ENCODE measurements at places on chromosomes 11 and 22.

- no peak for DNase-seq
These were observed 1110.9 kb upstream of the CNTN5 start for GRCh38 chr11:97909614-97910399.

DNA sequence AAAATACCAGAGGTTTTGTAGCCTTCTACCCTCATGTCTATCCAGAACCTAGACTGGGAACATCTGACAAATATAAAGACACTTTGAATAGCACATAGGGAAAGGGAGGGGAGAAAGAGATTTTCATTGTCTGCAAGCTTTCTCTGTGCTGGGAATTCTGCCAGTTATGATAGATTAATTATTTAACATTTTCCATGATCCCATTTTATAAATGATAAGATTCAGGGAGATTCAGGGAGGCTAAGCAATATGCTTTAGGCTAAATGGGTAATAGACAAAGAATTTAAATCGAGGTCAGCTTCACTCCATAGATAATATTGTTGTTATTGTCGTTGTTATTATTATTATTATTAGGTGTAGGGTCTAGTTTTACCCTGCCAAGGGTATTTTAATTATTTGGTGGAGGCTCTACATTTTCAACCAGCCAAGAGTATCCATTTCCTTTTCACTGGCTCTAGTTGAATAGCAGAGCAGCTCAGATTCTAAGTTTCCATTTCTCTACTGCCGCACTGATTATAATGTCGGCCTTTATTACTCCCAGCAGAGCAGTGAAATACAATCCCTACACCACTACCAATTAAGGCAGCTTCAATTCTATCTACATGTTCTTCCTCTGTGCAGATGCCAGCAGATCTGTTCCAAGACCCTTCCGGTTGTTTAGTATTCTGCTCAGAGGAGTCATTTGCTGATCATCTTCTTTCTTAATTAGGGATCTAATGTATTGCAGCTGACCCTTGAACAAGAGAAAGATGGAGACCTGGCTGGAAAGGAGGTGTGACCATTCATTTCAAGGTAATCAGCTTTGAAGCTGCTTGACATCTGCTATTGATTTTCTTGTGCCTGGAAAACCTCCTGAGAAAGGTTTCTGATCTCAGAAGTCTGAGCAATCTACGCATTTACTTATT is 23.8 kb upstream of the SYN3 start:
- DNase-seq, result no peak

DNA sequence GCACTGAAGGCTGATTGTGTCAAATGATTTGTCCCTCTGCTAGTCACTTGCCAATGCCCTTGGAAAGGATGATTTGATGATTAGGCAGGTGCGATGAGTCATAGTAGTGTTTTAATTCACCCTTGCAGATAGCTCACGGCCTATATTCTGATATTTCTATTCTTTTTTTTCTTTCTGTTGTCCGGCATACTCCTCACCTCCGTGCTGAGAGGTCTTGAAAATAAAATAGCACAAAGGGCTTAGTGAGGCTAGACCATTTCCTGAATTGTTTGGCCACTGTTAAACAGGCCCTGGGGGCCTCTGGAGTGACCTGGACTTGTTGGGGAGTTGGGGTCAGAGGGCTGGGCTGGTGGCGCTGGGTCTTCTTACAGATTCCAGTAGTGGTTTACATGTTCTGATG is 99.8 kb downstream of the ZBTB16 start:
- DNase-seq, result no peak

DNA sequence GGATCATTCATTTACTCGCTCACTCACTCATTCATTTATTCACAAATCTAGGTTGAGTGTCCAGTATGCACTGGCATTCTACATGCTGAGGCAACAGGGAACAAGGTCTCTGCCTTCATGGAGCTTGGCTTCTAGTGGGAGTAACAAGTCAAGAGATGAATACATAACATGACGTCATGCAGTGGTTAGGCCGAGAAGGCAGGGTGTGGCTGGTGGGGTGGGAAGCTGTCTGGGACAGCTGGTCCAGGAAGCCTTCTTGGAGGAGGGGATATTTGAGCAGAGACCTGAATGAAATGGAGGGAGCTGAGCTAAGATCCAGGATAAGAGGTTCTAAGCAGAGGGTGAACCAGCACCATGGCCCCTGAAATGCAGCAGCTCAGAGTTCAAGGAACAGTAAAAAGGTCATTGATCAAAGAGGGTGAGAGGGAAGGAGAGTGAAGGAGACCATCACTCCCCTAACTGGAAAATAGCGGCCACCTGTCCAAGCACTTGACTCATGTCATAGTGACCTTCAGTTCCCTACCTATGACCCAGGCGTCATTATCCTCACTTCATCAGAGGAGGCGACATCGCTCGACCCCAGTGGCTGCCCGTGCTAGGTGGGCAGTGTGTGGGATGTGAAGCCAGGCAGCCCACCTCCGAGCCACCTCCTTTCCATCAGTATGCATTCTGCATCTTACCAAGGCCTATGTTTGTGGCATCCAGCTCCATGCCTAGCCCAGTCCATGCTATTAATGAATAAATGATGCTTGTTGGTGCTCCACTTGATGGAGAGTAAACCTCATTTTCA is 105.0 kb downstream of the TSPAN18 start:
- DNase-seq, result no peak

GRCh38 chr22:40610329-40610850 is 26.1 kb downstream of the MRTFA start:
- DNase-seq, result no peak

DNA sequence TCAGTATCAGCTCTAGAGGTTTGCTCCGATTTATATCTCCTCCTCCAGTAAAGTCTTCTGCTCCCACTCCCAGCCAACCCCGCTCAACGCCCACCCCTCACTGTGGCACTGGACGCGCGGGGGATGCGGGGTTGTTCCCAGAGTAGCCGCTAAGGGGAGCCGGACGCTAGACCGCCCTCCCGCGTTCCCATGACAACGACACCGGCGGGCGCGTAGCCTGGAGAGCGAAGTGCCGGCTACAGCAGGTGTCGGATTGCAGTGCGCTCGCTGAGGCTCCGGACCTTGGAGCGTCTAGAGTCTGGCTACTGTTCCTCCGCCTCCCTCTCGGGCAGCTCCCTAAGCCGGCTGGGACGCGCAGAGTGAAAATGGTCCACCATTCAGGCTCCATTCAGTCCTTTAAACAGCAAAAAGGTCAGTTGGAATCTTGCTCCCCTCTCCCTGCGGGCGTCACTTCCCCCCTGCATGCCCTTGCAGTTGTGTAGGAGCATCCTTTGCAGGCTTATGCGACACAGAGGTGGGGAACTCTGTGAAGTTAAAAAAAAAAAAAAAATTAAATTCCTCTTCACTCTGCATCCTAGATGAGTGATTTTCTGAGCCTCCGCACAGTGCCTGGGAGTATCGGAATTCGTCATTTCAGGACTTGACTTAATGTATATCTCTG is at the start of gene ANO3:
ANO3 (plus strand) TSS at position 220 of the 661 bp plus-strand sequence; CDS start at position 366, 146 bp downstream.
- DNase-seq, result no peak

DNA sequence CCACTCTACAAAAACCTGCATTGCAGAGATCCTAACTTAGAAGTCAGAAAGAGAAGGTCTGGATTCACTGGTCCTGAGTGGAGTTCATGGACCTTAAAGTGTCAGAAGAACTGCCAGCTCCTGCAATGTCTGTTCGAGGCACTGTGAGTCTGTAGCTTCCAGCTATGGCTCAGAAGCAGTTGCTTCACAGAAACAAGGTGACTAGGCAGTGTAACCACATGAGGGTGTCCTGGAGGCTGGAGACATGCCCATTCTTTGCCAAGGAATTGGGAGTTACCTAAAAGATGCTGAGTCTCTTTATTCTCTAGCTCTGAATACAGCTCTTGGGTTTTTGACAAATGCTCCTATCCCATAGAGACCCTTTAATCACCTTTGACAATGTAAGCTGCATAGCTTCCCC is 130.5 kb downstream of the SPON1 start:
- no peak for DNase-seq

DNA sequence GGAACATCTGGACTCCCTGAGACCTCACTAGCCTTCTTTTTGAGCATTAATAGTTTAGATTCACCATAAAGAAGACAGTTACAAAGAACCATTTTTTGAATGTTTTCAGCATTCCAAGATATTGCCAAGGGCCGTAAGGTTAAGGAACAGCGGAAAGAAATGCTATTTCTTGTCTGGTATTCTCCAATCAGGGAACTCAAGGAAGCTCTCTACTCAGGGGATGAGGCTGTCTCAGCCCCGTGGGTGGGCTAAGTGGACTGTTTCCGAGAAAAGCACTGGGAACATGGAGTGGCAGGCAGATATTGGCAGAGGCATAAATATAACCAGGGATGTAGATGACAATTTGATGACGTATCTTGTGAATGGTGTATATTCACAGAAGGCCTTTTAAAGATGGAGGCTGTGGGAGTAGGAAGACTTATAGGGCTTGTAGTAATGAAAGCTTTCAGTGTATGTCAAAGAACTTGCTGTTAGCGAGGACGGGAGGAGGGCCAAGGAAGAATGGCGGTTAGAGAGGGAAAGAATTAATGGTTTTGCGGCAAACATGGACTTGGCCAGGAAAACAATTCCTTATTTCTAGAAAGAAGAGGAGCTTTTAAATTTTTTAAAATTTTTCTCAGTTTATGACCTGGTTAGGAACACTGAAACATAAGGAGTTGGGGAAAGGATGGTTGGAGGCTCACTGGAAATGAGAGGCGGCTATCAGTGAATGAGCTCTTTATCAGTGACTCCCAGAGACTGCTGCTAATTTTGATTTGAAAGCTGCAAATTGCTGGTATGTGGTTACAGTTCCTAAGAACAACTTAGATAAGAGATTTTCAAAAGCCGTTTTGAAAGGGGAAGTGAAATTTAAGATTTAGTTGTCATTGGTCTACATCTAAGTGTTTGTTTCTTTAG is 64.6 kb downstream of the ST3GAL4 start:
- no peak for DNase-seq

DNA sequence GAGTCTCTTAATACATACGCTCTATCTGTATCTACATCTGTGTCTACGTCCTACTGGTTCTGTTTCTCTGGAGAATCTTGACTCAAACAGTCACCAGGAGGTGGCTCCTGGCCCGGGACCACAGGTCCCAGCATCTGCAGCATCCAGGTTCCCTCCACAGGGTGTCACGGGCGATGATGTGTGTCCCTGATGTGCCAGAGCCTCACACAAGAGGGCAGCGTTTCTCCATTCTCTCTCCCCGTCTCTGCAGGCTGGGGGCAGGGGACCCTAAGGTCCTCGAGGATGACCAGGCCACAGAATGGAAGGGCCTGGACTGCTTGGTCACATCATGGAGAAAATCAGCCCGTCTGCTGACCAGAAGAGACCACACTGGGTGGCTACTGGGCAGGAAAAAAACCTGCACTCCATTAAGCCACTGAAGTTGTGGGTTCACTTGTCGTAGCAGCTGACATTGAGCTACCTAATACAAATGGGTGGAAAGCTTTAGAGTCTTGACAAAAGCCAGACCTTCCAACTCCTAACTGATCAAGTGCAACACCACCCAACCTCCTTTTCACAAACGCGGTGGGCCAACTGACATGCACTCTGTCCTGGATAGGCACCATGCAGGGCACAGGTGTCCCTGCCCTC is 392.5 kb downstream of the CTTN start:
- no peak for DNase-seq

GRCh38 chr22:30105483-30105882 is 25.2 kb downstream of the HORMAD2 start:
- no peak for DNase-seq

DNA sequence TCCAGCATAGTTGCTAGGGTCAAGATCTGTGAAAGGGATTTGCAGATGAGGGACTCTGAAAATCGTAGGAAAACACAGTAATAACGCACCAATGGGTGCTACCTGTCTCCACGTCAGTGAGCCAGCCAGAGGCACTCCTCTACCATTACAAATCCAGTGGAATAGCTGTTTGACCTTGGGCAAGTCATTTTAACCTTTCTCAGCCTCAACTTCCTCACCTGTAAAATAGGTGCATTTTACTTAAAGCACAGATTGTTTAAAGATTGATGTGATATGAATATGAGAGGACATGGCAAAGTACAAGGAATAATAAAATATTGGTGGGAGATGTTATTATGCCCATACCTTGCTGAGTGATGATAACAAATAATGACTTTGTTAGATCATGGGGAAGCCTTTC is 148.1 kb upstream of the TTC12 start:
- DNase-seq, result no peak

- no peak for DNase-seq
These were observed 11.0 kb downstream of the TANGO2 start for GRCh38 chr22:20031732-20032406.

GRCh38 chr11:123484448-123484847 is 54.4 kb downstream of the GRAMD1B start:
- no peak for DNase-seq

GRCh38 chr22:17869285-17870096 is 95.2 kb upstream of the BID start:
- no peak for DNase-seq

GRCh38 chr11:12390687-12391110 is 13.3 kb downstream of the PARVA start:
- no peak for DNase-seq

DNA sequence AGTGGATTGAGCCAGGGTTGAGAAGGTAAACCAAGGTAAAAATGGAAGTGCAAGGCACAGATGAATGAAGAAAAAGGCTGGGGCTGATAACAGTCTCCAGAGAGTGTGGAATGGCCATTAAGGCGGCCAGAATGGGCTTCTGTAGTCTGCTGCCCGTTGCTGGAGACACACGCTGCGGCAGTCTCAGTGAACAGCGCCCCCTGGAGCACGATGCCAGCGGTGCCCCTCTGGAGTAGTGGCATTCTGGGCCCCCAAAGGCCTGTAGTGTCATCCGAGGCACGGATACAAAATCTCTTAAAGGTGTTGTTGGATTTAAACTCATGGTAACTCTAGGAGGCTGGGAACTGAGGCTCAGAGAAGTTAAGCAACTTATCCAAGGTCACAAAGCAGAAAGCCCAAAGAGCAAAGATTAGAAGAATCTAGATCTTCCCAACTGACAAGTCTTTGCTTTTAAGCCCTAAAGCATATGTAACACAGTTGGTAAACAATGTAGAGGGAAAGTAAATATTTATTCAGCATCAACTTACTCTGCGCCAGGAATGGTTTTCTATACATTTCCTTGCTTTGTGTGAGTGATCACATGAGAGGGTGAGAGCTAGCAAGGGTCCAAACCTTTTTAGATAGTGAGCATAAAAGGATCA is 18.2 kb downstream of the KCNJ1 start:
- DNase-seq, result no peak
